Pancreas (tissue), 10 donors: ENCODE measurements at places on chromosomes 5 and 9. TPM values are rescaled to one million over a fixed set of nuclear protein-coding genes. Genes with fewer than 3 reads are reported as not detected.

DNA sequence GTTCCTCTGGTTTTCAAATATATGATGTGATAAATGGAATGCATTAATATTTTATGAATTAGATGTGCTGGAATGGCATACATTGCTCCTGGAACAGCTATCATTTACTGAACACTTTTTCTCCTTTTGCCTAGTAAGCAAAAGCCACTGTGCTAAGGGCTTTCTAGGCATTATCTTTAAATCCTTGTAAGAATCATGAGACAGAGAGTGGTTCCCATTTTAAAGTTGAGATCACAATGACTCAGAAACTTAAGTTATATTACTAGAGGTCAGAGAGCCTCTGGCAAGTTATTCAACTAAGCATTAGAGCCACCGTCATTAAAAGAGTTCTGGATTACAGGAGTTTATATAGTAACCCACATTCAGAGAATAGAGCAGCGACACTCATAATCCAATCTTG lies 26.7 kb upstream of the FSD1L start:
- H3K4me1 ChIP-seq = no peaks in the 10 kb centered on the region
- no peaks in the 10 kb centered on the region for H3K36me3 ChIP-seq
- no peak overlapping the region for H3K4me3 ChIP-seq
- no peaks in the 10 kb centered on the region for H3K27me3 ChIP-seq
- H3K27ac ChIP-seq = no peak overlapping the region

- DNase-seq = no peak
- H3K27ac ChIP-seq = no peak overlapping the region
- H3K36me3 ChIP-seq = no peaks in the 10 kb centered on the region
These were observed 18.7 kb upstream of the PIK3R1 start for GRCh38 chr5:68196876-68197275.

DNA sequence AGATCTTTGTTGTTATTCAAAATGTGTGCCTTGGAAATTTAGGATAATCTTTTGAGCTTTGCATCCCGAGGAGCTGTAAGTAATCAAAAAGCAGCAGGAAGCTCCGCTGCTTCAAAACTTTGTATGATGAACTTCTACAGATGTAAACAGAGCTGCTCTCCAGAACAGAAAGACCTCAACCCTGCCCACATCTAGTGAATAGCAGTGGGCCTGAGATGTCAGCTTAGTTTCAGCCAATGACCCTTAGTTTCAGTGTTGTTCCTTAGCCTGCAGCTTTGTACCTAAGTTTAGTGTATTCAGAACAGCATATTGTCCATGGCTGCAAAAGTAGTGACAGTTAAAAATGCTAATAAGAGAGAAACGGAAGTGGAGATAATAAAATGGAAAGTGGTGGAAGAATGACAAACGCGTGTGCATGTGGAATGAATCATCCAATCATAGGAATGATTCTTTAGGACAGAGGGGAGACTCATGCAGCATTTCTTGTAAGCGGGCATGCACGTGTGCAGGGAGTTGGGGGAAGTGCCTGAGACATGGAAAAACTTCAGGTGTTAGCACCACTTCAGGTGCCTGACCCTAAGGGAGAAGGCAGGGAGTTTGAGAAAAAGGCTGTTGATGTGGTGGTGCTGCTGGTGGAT lies 24.9 kb downstream of the SNX24 start:
- H3K4me1 ChIP-seq = no peaks in the 10 kb centered on the region
- H3K36me3 ChIP-seq = no peaks in the 10 kb centered on the region
- H3K4me3 ChIP-seq = no peak overlapping the region
- DNase-seq = no peak

DNA sequence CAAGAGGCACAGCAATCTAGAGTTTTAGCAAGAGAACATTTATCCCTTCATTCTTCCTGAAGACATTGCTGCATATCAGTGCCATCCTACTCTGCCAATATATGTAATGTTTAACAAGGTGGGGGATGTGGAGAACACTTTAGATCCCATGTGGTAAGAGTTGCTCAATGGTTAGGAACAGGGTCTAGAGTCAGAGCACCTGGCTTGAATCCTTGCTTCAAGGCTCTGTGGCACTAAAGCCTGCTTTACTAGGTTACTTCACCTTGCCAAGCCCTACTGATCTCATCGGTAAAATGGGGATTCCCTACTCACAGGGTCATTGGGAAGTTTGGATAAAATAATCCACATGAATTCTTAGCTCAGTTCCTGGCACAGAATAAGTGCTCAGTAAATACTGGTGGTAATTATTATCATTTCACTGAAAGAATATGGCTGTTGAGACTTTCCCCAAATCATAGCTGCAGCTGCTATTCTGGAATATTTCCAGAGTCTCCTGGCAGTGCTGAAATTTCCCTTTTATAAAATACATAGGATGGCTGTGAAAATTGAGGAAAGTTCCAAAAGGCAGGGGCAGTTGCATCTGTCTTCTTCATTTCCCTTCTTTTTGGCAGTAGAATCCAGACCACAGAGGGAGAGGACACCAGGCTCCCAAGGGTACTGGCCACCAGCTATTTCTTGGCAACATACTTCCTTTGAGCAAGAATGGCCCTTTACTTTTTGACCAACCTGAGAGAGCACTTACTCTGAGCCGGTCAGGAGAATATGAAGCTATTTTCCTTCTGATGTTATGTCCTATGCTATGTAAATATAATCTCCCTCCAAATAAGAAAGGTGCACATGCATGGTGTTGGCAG lies 142.8 kb downstream of the PALM2AKAP2 start:
- H3K27me3 ChIP-seq = no peaks in the 10 kb centered on the region
- no peak overlapping the region for H3K27ac ChIP-seq

- H3K4me3 ChIP-seq = no peak overlapping the region
- no peaks in the 10 kb centered on the region for H3K36me3 ChIP-seq
- no peaks in the 10 kb centered on the region for H3K27me3 ChIP-seq
These were observed 317.9 kb upstream of the FTMT start for GRCh38 chr5:121533814-121534213.

GRCh38 chr9:116032683-116033440 lies 120.7 kb upstream of the PAPPA start:
- no peaks in the 10 kb centered on the region for H3K4me1 ChIP-seq
- peak overlapping the region; percentile 49 for H3K27ac ChIP-seq
- H3K4me3 ChIP-seq = no peak overlapping the region
- H3K27me3 ChIP-seq = no peaks in the 10 kb centered on the region

The LCN9 gene
- polyA plus RNA-seq = not detected

The TMC1 gene
- polyA plus RNA-seq = not detected

The EPB41L4A gene
- 4.4 TPM for polyA plus RNA-seq

The PLCXD3 gene
- 3.0 TPM for polyA plus RNA-seq

The TICAM2 gene
- polyA plus RNA-seq = 1.9 TPM
